Activated T-cell treated with anti-CD3 and anti-CD28 coated beads, Interleukin-2, amount 50 U/mL, for 72 hours (primary cell): ENCODE measurements at places on chromosomes 12 and 14. TPM values are rescaled to one million over a fixed set of nuclear protein-coding genes. Genes with fewer than 3 reads are reported as not detected.

DNA sequence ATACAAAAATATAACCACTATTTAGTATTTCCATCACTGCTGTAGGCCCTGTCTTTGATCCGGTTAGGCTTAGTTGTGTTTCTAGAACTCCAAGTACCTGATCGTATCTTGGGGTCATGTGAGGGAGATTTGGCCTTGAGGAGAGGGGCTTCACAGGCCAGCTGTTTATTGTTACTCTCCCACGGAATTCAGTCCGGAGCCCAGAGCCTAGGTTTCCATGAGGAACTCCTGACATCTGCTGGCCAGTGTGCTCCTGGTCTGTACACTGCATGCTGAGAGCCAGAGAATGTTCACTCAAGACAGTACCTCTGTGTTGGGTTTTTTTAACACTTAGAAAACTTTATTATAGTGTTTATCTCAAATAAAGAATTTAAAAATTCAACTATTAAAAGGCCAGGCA is 341.0 kb upstream of the TMEM132C start:
- no peak for DNase-seq

- no peak for DNase-seq
Observed at GRCh38 chr14:63672417-63673180, 30.9 kb upstream of the WDR89 start.

GRCh38 chr14:95023886-95024285 is 133.4 kb downstream of the DICER1 start:
- DNase-seq, result no peak

- no peak for DNase-seq
Observed at GRCh38 chr12:104709692-104710435, 248.2 kb downstream of the SLC41A2 start.

- DNase-seq, result peak; percentile 10
Observed at GRCh38 chr14:31926123-31926522, 151.0 kb upstream of the ARHGAP5 start.

Gene TSPAN9
- 0.58 TPM for total RNA-seq

Gene SLC25A21
- not detected for total RNA-seq
